C1 segment of cervical spinal cord (tissue), 14 donors: ENCODE measurements at places on chromosomes 5 and 9.

DNA sequence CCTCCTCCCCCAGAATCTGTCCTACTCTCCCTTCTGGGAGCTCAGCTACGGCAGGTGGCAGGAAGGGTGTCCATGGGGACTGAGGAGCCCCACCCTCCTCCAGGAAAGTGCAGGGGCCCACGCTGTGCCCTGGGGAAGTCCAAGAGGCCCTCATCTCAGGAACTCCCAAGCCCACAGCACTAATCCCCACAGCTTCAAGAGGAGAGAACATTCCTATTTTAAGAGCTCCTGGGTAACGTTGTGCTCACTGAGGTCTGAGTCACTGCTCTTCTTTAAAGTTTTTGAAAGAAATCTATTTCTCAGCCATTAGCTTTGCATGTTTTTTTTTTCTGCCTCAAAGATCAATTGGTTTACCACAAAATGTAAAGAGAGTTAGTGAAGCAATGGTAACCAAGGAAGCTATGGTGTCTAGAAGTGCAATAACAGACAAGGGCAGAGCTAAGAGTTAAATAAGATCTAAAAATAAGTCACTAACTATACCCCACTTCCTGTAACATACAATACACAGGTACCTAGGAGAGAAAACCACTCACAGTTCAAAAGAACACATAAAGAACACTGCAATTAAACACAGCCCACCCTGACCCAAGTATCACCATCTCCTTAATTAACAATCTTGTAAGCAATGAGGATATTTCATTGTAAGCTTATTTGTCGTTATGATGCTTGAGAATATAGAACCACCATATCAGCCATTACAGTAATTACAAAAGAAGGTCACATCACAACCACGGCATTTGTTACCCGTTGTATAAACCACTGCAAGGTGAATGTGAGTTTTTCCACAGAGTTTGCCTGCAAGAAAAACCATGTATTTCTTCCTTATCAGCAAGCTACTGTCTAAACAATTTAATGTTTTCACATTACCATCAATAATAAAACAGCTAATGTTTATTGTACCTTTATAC is 382.3 kb upstream of the SLC30A5 start:
- DNase-seq: no peak

DNA sequence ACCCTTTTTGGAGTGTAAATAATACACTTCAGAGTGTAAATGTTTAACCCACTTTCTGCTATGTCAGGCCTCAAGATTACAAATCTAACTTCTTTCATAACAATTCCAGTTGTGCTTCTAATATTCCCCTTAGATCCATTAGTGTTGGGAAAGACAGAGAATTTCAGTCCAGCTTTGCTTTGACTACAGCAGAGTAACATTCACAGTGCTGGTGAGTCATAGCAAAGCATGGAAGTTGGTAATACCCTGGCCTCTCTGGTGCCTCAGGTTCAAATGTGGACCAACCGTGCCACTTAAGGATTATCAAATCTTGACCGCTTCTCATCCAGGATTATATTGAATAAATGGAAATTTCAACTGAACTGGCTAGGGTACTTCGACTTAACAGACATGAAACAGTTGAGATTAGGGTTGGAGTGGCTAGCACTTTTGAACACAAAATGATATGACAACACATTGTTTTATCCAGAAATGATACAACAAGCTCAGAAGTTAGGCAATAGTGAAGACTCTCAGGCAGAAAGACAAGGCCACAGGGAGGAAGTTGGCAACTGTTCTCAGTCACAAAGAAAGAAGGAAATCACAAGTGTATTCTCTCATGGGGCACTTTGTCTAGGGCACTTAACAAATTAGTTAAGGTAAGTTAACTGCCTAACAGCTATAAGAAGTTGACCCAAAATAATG is 24.4 kb upstream of the RASA1 start:
- no peak for DNase-seq

GRCh38 chr5:175805256-175806011 is 65.9 kb upstream of the CPLX2 start:
- no peak for DNase-seq

DNA sequence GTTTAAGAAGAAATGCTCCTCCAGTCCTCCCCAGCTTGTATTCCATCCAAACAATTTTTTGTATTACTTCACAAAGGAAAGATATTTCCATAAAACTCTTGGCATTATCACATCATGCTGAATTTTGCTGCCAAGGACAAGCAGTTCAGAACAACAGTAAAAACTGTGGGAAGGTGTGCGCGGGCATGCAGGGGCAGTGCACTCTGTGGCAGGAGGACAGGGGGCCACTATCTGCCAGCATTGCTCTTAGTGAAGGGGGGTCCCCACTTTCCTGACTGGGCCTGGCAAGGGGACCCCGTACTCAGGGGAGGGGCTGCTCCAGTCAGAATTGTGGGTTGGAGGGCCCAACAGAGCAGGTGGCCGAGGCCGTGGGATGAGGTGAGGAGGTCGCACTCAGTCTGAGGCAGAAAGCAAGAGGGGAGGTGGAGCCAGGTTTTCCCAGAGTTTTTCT is 32.8 kb downstream of the ANGPTL2 start:
- no peak for DNase-seq

DNA sequence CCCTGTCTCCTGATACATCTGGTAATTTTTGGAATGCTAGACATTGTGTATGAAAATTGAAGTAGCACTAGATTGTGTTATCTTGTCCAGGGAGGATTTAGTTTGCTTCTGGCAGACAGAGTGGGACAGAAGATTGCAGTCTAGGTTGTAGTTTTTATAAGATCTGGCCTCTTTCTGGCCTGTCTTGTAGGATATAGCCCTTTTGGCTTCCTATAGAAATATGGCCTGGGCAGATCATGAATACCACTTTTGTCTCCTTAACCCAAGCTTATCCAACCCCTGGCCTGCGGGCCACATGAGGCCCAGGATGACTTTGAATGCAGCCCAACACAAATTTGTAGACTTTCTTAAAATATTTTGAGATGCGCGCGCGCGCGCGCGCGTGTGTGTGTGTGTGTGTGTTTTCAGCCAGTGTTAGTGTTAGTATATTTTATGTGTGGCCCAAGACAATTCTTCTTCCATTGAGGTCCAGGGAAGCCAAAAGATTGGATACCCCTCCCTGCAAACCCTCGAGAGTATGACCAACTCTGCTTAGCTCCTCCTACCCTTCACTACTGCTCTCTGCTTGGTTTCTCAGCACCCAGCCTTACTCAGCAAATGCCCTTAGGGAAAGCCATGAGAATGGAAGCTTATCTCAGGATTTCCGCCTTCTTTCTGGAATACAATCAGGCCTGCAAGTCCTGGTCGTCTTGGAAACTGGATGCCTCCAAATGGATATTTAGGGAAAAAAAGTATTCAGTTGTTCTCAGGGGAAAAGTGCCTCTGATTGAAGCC is 26.5 kb downstream of the ANKRD33B start:
- DNase-seq: no peak

GRCh38 chr9:130894546-130894945 is 2.1 kb downstream of the QRFP start:
- DNase-seq: no peak

- no peak for DNase-seq
Observed at GRCh38 chr9:100884518-100884917, 144.0 kb upstream of the PLPPR1 start.

DNA sequence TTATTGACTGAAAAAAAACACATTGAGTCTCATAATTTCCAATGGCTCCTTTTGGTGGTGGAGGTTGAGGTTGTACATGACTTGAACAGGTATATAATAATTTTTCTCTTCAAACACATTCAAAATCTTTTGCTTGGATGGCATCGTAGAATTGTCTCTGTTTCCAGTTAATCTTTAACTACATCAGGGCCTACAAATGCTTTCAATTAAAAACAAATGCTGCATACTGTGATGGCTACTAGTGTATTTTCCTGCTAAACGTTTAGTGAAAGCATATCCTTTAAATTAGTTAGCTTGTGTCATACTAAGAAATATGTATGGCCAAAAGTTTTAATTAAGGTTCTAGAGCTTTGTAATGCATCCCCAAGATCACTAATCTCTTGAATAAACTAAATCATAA is 313.8 kb downstream of the SLF1 start:
- no peak for DNase-seq

DNA sequence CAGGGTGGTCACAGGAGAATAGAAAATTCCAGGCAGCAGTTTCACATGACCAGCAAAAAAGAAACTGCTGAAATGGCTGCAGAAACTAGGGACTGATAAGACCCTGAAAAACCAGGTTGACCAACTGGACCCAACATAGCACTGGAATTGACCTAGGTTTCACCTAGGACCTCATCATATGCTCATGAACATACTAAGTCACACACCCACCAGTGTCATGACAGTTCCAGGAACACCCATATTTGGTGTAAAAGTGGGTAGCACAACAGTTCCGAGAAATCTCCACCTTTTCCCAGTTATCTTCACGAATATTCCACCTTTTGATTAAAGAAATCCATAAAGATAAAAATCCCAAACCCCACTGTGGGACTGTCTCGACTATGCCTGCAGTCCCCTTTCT is 182.2 kb downstream of the AGTPBP1 start:
- no peak for DNase-seq

DNA sequence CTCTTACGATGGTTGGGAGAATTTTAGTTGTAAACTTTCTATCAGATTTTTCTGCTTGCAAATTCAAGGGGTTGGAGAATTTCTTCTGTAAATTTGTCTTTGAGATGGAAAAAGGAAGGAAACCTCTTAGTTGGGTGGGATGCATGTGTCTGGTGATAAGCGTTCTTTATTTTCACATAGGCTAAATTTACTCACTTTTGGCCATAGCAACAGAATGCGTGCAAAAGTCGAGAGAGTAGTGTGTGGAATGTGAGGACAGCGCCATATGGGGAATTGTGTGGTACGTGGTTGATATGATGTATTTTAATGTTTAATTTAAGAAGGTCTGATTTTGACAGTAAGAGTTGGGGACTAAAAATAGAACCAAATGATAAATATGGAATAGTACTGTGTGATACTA is 282.2 kb downstream of the TAF11L14 start:
- DNase-seq: no peak

DNA sequence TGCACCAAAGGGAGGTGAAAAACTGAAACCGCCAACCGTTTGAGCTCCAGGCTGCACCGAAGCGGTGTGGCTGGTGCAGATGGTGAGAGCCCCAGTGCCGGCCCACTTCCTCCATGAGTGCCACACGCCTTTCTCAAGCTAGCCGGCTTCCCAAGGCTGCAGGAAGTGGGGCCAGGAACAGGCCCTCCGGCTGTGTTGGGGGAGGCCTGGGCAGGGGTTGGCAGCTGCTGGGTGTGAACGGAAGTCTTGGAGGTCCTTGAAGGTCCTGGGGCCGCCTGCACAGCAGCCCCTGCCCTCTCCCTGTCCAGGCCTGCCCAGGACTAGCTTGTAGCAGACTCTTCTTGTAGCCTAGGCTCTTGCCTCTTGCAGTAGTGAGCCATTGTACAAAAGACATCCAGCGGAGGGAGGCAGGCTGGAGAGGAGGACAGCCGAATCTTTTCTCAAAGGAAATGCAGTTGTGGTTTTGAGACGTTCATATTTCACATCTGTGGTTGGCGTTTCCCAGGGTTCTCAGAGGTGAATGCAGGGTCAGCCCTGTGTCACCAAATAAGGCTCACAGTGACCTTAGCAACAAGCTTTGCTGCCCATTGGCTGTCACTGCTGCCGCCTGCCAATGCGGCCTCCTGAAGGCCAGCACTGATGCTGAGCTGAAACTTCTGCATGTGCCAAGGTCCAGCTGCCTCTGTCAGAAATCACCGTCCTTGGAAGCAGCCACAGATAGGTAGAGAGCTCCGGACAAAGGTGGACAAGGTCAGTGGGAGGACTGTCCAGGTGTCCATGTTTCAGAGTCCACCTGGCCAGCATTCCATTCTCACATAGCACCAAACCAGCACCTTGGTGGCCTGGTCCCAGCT is 23.9 kb downstream of the IRF1 start:
- no peak for DNase-seq

DNA sequence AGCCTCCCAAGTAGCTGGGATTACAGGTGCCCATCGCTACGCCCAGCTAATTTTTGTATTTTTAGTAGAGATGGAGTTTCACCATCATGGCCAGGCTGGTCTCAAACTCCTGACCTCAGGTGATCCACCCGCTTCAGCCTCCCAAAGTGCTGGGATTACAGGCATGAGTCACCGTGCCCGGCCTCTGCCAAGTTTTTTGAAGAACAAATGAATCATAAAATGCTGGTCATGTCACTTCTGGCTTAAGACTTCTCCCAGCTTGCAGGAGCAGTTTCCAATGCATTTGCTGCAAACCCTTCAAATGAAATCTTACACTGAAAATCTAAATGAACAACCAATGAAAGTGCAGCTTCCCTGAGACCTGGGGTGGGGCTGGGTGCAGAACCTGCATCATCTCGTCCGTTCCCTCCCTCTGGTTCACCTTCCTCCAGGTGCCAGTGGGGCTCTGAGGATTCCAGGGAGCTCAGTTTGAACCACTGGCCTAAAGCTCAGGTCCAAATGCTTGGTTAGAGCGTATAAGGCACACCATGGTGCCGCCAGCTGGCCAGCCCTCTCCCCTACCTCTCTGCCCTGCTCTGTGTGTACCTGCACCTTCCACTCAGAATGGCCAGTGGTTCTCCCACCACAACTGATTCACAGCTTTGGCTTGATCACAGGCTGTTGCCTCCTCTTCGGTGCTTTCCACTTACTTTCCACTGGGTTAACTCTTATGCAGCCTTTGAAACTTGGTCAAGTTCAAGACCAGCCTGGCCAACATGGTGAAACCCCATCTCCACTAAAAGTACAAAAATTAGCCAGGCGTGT is 39.8 kb upstream of the FUBP3 start:
- no peak for DNase-seq

DNA sequence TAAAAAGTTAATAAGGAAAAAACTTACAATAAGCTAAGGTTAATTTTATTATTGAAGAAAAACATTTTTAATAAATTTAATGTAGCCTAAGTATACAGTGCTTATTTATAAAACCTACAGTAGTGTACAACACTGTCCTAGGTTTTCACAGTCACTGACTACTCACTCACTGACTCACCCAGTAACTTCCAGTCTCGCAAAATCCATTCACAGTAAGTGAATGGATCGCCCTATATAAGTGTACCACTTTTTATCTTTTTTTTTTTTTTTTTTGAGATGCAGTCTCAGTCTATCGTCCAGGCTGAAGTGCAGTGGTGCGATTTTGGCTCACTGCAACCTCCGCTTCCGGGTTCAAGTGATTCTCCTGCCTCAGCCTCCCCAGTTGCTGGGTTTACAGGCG is 47.7 kb downstream of the FNIP1 start:
- no peak for DNase-seq

GRCh38 chr5:151196556-151197290 is 27.2 kb downstream of the CCDC69 start:
- no peak for DNase-seq

- no peak for DNase-seq
Observed at GRCh38 chr9:124197177-124198095, 60.3 kb upstream of the NEK6 start.

GRCh38 chr9:93132287-93132927 is 1.6 kb downstream of the NINJ1 start:
- peak; percentile 47 for DNase-seq

DNA sequence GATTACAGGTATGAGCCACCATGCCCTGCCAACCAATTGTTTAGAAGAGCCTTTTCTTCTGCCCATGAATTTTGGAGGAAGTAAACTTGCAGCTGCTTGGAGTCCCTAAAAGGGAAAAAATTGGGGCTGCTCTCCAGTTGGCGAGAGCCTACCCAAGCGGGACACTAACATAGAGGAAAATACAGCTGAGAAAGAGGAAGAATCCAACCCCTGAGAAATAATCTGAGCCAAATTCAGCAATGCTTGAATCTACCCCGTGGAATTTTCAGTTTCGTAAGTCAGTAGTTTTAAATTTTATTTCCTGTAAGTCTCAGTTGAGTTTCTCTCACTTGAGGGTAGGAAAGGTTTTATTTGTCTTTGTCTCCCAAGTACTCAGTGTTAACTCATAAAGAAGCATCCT is 30.4 kb upstream of the UBTD2 start:
- no peak for DNase-seq
